COR-L47 (cell line): ENCODE measurements at places on chromosomes 4 and X.

DNA sequence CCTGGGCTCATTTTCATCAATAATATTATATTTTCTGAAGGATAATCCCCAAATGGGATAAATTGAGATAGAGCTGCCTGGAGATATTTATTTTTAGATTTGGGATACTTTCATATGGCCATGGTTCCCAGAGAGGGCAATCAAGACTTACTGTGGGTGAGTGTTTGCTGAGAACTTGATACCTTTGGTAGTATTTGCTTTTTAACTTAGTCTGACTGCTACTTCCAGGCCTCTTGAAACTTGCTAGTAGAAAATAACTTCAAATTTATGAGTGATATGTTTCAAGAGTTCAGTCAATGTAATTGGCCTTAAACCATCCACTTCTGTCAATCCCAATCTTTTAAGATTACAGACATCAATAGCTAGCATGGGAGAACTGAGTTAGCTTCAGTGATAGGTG, 181.6 kb upstream of the POU3F4 start:
- DNase-seq: no peak

GRCh38 chrX:28586981-28587551, at the start of gene IL1RAPL1:
Gene IL1RAPL1 (plus strand): TSS chrX:28587446.
- DNase-seq: peak; percentile 44

GRCh38 chr4:63218856-63219255, 1190.4 kb downstream of the TECRL start:
- no peak for DNase-seq

GRCh38 chr4:153905231-153905630, 116.3 kb upstream of the SFRP2 start:
- no peak for DNase-seq

- no peak for DNase-seq
These were observed 31.6 kb upstream of the DDX3X start for GRCh38 chrX:41302370-41302769.

DNA sequence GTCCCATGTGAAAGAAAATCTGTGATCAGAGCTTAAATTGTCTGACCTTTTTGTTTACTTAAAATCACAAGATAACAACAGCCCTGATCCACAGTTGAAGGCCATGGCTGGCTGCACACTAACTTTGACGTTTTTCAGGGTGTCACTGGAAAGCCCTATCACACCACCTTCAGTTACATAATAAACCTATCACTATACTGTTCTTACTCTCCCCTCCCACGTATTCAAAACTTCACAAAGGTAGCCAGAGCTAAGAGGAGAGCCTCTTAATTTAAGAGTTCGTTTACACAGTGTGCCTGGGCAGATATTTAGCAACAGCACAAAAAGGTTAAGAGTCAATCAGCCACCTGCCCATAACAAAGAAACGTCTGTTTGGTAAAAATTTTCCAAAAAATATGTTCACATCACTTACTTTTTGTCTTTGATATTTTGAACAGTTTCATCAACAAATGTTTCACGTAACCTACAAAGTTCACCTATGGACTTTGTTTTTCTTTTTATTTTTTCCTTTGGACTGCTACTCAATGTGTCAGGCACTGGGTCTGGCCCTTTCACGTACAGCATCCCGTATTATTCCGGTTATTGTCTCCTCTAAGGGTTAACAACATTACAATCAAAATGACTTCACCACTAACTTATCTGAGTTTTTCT, 25.0 kb downstream of the RFC1 start:
- no peak for DNase-seq

DNA sequence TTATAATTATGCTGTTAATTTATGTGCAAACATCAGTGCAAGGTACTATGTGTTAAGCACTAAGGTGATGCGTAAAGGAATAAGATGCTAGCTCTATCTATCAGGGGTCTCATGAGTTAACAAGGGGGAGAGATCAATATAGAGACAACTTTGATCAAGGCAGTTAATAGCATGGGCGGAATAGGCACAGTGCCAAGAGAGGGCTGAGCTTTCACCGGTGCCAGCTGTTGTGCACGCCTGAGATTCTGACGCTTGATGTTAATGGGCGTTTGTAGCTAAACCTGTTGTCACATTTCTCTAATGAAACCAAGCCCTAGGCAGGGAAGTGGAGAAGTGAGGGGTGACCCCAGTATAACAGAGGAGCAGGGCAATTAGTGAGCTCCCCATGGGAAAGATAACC, 86.0 kb upstream of the NMU start:
- peak; percentile 32 for DNase-seq

- no peak for DNase-seq
These were observed 246.8 kb upstream of the NWD2 start for GRCh38 chr4:36997727-36998126.

- DNase-seq: no peak
These were observed 393.1 kb upstream of the ZFP42 start for GRCh38 chr4:187602339-187603092.

DNA sequence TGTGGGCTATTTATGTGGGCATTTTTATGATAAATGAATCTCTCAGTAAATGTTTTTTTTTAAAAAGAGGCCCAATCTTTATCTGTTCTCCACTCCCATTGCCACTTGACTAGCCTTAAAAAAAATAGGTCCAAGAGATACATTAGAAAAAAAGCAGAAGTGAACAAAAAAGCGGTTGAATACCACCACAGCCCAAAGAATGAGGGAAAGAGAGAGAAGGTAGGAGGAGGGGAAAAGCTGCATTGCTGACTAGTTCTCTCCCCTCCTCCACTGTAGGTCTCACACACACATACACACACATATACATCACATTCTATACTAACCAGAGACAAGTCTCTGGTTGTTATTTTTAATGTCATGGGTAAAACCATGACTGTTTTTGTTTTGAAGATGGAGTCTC, 95.8 kb upstream of the IL13RA1 start:
- no peak for DNase-seq
